Head of caudate nucleus (tissue), 42 donors: ENCODE measurements at places on chromosomes 7 and 10.

DNA sequence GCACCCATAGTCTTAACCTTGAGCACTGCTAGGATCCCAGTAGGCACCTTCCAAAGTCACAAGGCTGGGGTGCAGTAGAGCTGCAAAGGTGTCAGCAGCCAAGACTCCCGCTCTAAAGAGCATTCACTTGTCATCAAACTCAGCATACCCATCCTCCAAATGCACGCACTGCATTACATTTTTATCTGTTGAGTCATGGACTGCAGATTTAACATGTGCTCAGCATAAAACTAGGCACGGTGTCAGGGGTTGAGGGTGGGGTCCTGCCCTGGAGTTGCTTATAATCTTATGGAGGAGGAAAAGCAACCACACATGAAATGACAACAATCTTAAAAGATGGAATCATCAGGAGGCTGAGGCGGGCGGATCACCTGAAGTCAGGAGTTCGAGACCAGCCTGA, 102.6 kb downstream of the PARP12 start:
- DNase-seq, result no peak

DNA sequence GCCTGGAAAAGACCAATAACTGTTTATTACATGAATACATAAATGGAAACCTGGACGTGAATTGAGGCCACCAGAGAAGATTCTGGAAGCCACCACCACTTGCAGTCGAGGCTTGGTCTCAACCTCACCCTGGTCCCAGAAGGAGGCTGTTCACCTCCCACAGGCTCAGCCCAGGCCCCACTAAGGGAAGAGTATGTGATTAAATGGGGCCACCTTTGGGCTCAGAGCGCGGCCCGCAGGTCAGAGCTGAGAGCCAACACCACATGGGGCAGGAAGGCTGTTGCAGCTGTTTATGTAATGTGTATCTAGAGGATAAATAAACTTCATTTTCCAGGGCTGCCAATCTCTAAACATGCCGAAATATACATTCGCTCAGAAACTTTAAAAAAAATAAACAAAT, 17.6 kb upstream of the FGFR2 start:
- no peak for DNase-seq

DNA sequence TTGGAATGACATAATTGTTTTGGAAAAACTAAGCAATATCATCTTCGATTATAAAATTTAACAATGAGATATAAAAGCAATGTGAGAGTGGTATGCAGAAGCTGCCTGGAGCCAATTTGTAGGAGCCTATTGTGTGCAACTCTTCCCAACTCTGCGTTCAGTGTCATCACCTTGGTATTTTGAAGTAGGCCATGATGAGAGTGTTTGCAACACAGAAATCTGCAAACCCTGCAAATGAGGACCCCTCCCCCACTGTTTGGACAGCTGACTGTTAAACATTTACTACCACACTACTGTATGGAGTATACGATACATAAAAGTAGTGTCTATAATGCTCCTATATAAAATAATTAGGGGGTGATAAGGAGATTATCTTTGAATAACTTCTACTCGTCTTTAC, 531.3 kb downstream of the ATRNL1 start:
- DNase-seq, result no peak

GRCh38 chr7:27316311-27316710, 73.7 kb downstream of the EVX1 start:
- no peak for DNase-seq

- DNase-seq, result no peak
Observed at GRCh38 chr7:127732306-127732705, 80.3 kb downstream of the SND1 start.

- DNase-seq, result peak; percentile 68
Observed at GRCh38 chr7:43758029-43758821, at the start of gene BLVRA. BLVRA (plus strand) TSS chr7:43758680; CDS start chr7:43771159, 12,479 bp downstream.

GRCh38 chr7:101729241-101729883, 88.1 kb upstream of the CUX1 start:
- no peak for DNase-seq

GRCh38 chr7:67019562-67020390, 23.1 kb downstream of the TYW1 start:
- DNase-seq, result no peak

DNA sequence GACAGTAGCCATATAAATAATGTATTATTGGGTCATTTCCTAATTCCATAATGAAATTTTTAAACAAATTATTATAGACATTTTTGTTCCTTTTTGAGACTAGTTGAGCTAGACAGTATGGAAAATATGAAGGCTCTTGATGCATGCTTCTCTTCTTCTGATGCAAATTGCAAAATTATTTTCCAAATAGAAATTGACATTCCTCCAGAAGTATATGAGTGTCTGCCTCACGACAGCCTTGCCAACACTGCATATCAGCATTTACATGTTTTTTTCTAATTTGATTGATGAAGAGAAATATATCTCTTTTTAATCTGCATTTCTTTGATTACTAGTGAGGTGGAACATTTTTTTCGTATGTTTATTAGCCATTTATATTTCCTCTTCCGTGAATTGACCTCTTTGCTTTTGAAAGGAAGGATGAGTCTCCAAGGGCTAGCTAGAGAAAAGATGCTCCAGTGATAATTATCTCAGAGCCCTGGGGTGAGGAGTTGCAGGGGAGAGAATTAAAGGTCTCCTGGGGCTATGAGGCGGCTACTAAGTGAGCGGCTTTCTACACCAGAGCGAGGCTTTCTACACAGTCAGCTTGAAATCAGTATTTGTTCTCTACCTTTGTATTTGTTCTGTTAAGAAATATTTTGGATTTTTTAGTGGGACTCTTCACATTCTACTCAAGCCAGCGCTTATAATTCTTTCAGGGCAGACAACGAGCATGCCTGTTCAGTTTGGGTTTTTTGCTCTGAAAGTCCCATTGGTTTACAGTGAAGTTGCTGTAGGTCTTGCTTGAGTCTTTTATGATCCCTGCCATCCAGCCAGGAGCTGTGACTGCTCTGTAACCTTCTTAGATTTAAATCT, 712.2 kb upstream of the GALNT17 start:
- no peak for DNase-seq

- DNase-seq, result no peak
Observed at GRCh38 chr7:138162236-138162635, 86.0 kb downstream of the AKR1D1 start.

- DNase-seq, result no peak
Observed at GRCh38 chr7:134842062-134842461, 62.6 kb downstream of the CALD1 start.

- no peak for DNase-seq
Observed at GRCh38 chr7:150363872-150364271, 4.8 kb upstream of the REPIN1 start.

DNA sequence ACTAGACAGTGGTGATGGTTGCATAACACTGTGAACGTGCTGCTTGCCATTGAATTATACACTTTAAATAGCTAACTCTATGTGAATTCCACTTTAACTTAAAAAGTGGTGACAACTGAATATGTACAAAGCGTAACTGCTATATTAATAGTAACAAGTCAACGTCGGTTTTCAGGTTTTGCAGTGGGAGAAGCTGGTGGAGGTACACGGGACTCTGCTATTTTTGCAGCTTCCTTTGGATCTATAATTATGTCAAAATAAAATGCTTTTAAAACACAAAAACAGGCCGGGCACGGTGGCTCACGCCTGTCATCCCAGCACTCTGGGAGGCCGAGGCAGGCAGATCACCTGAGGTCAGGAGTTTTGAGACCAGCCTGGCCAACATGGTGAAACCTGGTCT, 21.0 kb downstream of the AP5Z1 start:
- DNase-seq, result peak; percentile 73

DNA sequence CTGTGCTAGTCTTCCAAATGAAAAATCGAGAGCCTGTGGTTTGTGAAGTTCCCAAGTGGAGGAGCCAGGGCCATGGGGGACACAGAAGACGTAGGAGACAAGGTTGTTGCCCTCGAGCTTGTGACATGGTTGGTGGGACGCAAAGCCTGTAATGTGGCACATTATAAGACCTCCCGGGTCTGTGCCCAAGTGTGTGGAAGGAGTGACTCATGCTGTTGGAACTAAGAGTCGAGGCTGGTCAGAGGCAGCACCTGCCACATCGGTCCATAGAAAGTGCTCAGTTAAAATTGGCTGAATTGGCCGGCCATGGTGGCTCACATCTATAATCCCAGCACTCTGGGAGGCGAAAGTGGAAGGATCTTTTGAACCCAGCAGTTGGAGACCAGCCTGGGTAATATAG, 27.0 kb upstream of the PODXL start:
- DNase-seq, result no peak

DNA sequence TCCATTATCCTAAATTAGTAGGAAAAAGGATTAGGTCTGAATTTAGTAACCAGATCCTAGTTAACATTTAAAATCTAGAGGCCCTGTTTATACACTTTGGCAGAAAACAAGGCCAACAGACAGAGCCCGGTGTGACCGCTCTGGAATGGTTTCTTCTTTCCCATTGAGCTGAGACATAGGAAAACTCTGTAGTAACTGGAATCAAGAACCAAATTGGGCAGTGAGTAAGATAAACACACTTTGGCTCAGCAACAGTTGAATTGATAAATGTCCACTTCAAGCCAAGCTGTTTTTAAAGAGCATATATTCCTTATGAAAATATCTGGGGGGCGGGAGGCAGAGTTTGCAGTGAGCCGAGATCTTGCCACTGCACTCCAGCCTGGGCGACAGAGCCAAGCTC, 343.7 kb upstream of the SEMA3A start:
- no peak for DNase-seq

DNA sequence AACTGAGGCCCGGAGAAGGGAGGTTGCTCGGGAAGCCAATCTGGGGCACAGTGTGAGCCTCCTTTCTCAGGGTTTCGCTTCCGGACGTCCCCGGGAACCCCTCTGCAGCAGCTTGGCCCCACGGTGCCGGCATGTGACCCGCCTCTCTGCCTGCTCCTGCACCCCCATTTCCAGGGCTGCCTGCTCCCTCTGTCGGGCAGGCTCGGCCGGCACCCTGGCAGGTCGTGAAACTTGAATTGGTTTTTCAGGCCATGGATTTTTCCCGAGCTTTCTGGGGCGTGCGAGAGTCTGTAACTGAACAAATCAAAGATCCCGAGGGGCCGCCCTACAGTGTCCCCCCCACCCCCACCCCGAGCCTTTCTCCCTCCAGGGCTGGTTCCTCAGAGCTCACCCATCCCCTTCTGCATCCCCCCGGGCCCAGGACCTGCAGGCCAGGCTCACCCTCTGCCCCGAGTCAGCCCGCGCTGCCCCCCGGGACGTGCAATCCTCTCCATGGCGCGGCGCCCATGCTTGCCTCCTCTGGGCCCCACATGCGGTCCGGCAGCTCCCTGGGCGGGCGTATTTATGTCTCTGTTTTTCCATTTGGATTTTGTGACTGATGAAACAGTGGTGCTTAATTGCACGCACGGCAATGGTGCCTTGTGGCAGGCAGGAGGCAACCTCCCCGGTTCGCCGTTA, 58.1 kb downstream of the UNCX start:
- DNase-seq, result peak; percentile 60

GRCh38 chr7:65037740-65038688, 31.5 kb upstream of the ERV3-1 start:
- DNase-seq, result peak; percentile 94

- no peak for DNase-seq
Observed at GRCh38 chr7:25779002-25779546, 372.9 kb upstream of the NFE2L3 start.

DNA sequence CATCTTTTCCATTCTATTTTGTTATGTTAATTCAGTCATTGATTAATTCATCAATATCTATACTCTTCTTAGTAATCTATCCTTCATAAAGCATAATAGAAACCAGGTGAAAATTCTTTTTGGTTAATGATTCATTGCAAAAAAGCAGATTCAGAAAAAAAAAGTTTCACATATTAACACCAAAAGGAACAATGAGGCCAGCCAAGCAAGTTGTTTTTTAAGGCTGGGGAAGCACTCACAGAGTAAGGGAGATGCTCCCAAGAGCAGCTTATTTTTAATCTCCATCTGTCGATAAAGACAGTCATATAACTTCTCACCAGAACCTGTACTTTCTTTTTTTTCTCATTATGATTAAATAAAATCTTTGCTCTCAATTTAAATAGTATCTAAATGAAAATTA, 95.8 kb downstream of the CACNA2D1 start:
- no peak for DNase-seq

GRCh38 chr10:1411451-1411850, 325.9 kb downstream of the ADARB2 start:
- no peak for DNase-seq

DNA sequence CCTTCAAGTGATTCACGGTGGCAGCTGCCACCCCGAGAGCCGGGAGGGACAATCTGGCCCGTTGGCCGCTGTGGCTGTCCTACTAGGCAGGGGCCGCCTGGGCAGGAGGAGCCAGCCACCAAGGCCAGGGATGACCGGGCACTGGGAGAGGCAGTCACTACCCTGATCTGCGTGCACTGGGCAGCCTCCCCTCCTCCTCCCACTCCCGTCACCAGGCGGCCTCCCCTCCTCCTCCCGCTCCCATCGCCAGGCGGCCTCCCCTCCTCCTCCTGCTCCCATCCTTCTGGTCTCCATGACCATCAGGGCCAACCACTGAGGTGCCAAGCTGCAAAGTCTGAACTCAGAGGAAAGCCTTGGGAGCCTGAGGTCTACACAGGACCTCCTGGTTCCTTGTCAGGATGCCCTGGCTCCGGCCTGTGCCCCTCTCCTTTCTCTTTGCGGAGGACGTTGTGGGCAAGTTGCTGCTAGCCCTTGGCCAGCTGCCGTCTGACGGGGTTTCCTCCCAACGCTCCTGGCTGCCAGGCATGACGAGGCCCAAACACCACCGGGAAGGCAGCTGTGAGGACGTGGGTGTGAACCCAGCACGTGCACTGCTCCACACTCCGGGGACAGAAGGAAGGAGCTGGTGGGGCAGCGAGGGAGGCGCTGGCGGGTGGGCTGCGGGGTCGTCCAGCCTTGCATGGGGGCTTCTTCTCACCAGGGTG, 131.1 kb downstream of the WDR37 start:
- peak; percentile 90 for DNase-seq

DNA sequence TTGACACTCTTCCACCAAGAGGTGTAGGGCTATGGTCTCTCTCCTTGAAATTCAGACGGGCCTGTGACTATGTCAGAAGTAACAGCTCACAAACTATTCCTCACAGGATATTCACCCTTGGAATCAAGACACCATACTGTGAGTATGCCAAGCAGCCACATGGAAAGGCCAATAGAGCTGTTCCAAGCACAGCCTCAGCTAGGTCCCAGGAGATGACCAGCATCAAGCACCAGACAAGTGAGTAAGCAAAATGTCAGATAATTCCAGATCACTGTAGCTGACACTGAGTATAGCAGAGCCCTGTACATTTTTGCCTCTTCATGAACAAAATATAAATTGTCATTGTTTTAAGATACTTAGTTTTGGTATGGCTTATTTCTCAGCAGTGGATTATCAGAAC, 88.1 kb upstream of the KCND2 start:
- DNase-seq, result no peak

GRCh38 chr10:102113956-102114857, 6.0 kb downstream of the LDB1 start:
- peak; percentile 10 for DNase-seq

DNA sequence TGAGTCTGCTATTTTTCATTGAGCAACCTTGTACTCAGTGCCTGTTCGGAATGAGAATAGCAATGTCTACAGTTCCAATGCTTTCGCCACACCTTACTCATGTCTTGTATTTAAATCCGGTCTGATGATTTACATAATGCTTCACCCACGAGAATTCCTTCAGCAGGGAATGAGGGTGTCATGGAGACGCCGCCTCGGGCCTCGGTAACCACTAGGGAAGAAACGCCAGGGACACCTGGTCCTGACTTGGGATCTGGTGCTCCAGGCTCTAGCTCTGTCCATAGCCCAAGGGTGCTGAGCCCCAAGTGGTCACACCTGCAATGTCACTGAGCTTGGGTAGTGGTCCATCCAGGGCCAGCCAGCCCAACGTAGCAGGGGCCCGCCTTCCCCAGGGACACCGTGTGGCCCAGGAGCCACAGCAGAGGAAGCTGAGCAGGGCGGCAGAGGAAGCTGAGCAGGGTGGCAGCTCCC, 37.4 kb downstream of the PRKAG2 start:
- no peak for DNase-seq
